ENCODE measurements at places on chromosomes 6 and 20. TPM values are rescaled to one million over a fixed set of nuclear protein-coding genes. Genes with fewer than 3 reads are reported as not detected.

Gene MCM3
- total RNA-seq = 24.5 TPM

Gene POLR1C
- total RNA-seq = 26.8 TPM

- H3K4me1 ChIP-seq = no peaks in the 10 kb centered on the region
- H3K27ac ChIP-seq = no peak overlapping the region
- H3K36me3 ChIP-seq = no peaks in the 10 kb centered on the region
Measured at GRCh38 chr6:99013145-99013544, 65.4 kb upstream of the FBXL4 start.

DNA sequence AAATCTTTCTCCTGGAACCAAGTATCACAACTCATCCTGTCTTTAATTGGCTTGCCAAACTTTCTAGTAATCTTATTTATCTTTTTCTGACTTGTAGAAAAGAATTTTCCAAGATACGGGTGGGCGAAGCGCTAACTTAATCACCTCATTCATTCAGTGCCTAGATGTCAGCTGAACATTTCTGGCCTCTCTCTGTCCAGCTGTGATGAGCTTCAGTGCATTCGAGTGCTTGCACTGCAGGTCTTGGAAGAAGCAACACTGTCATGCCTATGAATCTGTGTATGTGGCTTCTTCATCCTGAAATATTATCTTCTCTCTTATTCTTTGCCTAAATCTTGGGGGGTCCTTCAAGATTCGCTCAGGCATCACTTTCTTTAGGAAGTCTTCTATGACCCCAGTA lies 16.3 kb upstream of the ENPP1 start:
- no peak overlapping the region for H3K4me3 ChIP-seq
- H3K4me1 ChIP-seq = no peaks in the 10 kb centered on the region
- no peaks in the 10 kb centered on the region for H3K27me3 ChIP-seq
- no peak overlapping the region for H3K27ac ChIP-seq
- H3K36me3 ChIP-seq = no peaks in the 10 kb centered on the region

- peaks cover 5% of the 10 kb centered on the region for H3K27me3 ChIP-seq
- DNase-seq = peak; percentile 58
- no peaks in the 10 kb centered on the region for H3K36me3 ChIP-seq
- H3K27ac ChIP-seq = peak overlapping the region; percentile 78
- peak overlapping the region; percentile 86 for H3K4me3 ChIP-seq
- peaks cover 16% of the 10 kb centered on the region for H3K4me1 ChIP-seq
Measured at GRCh38 chr6:81752921-81753710, 635 bp upstream of the TENT5A start.

DNA sequence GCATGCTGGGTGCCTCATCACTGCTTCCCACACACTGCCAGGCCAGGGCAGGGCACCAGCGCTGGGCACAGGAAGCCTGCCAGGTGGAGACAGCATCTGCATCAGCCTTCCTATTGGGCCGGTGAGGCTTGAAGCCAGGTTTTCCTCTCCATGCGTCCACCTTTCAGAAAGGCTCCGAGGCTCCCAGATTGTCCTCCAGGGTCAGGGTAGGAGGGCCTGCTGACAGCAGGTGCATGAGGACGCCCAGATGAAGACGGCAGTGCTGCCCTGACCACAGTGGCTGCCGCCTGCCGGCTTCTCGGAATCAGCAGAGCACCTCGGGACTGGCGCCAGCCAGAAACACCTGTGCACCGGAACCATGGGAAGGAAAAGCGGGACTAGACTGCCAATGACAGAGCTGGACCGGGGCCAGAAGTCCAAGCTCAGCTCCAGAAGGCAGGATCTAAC lies 170.5 kb upstream of the CST7 start:
- H3K27me3 ChIP-seq = no peaks in the 10 kb centered on the region
- H3K4me1 ChIP-seq = no peaks in the 10 kb centered on the region
- no peak overlapping the region for H3K27ac ChIP-seq
- no peaks in the 10 kb centered on the region for H3K36me3 ChIP-seq
- H3K4me3 ChIP-seq = no peak overlapping the region

- no peaks in the 10 kb centered on the region for H3K4me1 ChIP-seq
- no peak for DNase-seq
- H3K36me3 ChIP-seq = no peaks in the 10 kb centered on the region
- H3K27me3 ChIP-seq = peaks cover 4% of the 10 kb centered on the region
Measured at GRCh38 chr6:31057426-31058003, 47.2 kb downstream of the MUC22 start.

GRCh38 chr6:168605964-168606363 lies 165.0 kb downstream of the SMOC2 start:
- H3K27ac ChIP-seq = no peak overlapping the region
- no peaks in the 10 kb centered on the region for H3K27me3 ChIP-seq
- no peak for DNase-seq
- no peaks in the 10 kb centered on the region for H3K4me1 ChIP-seq

GRCh38 chr6:73258721-73259120 lies 4.3 kb downstream of the KHDC1 start:
- DNase-seq = no peak
- peaks cover 11% of the 10 kb centered on the region for H3K4me1 ChIP-seq

DNA sequence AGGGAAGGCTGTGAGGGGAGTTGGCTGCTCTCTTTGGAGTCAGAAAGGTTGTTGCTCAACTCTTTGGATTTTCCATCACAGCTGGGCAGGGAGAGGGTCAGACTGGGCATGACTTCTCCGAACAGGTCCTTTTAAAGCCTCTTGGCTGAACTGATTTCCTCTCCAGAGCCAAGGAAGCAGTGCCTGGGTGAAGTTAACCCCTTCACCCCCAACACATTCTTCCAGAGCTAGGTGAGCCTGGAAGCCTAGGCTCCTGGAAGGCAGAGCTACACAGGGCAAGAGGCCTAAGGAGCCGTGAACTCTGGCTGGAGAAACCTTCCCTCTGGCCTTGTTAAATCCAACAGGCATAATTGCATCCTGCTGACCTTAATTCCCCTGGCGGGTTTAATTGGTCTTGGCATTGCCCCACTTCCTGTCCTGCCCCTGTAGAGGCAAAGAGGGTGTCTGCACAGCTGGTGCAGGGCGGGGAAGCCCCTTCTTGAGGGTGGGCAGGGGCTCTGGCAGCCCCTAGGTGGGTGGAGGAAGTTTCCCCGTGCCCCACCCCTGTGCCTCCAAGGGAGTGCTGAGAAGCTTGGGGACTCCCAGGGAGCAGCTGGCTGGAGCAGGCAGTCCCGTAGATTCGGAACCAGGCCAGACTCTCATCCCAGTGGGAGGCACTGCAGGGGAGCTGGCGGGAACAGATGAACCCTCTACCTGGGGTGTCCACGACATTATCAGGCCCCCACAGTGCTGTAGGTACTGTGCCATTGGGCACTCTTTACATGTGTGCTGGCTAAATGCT lies 3.6 kb upstream of the MYLK2 start:
- no peak overlapping the region for H3K4me3 ChIP-seq
- no peaks in the 10 kb centered on the region for H3K27me3 ChIP-seq
- DNase-seq = no peak
- H3K27ac ChIP-seq = no peak overlapping the region
